ENCODE measurements at places on chromosomes 6 and 20.
A peak's percentile ranks its signal among the peaks of the same experiment; 100 is the strongest.

GRCh38 chr6:66128656-66129055 is 421.6 kb upstream of the EYS start:
- DNase-seq, result no peak

GRCh38 chr6:116388924-116389323 is 18.2 kb downstream of the DSE start:
- no peak for DNase-seq

DNA sequence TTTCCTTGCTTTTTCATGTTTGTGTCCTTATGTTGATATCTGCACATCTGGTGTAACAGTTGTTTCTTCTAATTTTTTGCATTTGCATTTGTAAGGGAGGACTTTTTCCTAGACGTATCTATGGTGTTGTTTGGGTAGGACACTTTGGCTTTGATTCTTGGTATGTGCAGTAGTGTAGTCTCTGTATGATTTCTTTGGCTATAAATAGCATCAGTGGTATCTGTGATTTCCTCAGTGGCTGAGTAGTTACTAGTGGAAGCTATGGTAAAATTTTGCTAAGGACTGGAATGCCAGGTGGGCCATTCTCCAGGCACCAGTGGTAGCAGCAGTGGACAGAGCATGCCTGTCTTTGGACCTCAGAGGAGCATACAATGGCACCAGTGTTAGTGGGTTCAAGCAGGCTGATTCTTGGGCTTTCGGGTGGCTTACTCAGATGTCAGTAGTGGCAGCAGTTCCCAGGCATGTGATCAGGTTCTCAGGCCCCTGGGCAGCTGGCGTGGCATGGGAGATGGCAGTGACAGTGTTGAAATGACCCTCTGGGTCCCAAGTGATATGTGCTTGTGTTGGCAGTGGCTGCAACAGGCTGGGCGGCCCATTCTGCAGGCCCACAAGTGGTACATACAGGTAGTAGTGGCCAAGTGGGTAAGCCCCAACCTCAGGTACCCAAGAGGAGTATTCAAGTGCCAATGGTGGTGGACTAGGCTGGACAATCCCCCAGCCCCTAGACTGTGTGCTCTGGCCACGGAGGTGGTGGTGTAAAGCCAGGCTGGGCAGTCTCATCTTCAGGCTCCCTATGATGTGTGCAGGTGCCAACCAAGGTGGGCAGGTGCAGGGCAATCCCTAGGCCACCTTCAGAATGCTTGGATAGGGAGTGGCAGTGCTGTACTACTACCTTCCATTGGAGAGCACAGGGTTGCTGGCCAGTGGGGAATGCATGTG is 54.5 kb downstream of the PLCG1 start:
- DNase-seq, result no peak

DNA sequence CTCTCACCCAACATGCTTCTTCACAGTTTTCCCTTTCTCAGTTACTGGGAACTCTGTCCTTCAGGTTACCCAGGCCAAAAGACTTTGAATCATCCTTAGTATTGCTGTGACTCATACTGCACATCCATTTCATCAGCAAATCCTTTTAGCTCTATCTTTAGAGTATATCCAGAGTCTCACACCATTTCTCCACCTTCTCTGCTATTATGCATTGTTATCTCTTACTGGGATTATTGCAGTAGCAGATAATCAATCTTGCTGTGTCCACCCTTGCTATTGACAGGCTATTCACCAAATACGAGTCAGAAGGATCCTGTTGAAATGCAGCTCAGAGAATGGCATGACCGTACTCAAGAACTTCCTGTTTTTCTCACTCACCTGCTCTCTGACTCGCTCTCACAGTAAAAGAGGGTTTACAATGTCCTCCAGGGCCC is 57.3 kb downstream of the BCKDHB start:
- DNase-seq, result no peak

DNA sequence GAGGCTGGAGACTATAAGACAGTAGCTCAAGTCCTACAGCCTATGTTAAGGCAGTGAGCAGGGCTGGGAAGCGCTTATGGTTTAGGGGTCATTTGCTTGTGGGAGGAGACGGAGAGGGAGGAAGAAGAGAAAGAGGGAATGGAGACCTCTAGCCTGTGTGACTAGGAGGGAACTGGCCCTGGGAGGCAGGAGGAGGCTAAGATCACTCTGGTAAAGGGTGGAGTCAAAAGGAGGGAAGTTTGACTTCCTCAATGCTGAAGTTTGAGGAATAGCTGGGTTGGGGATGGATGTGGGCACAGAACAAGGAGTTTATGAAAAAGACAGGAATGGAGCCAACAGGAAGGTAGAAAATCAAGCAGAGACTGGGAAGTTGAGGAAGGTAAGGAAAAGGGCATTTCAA is 6.4 kb upstream of the BACH2 start:
- DNase-seq, result no peak

DNA sequence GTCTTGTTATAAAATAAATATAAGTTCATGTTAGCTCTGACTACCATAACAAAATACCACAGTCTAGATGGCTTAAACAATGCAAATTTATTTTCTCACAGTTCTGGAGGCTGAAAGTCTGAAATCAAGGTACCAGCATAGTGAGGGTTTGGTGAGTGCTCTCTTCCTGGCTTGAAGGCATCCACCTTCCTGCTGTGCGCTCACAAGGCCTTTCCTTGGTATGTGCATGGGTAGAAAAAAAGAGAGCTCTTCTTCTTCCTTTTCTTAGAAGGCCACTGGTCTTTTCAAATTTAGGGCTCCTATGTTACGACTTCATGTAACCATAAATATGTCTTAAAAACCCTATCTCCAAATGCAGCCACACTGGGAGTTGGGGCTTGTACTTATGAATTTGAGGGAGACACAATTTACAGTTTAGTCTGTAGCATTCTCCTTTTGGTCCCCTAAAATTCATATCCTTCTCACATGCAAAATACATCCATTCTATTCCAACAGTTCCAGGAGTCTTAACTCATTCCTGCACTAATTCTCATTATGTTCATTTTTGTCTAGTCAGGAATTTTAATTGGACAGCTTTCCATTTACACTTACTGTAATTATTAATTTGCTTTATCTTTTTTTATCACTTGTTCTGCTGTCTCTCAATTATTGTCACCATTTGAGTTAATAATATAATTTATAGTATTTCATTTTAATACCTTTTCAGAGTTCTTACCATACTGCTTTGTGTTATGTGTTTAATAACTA is 381.9 kb upstream of the EPHA7 start:
- DNase-seq, result no peak

GRCh38 chr6:150150821-150151646 is 8.2 kb downstream of the PPP1R14C start:
- no peak for DNase-seq

- DNase-seq, result no peak
Observed at GRCh38 chr6:44999066-44999465, 329.1 kb upstream of the RUNX2 start.

DNA sequence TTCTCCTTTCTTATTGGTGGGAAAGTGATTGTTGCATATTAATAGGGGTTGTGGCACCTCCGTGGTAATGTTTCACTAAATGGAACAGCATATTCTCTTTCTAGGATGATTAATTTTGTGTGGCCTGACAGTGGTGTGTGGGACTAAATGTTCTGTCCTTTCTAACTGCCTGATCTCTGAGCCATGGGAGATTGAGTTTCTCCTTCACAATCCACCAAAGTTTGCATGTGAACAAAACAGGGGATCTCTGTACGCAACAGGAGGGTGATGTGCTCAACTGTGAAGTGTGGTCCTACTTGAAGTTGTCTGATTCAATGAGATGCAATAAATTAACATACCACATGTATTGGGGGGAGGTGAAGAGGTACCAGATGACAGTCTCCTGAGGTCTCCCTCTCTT is 19.3 kb downstream of the BCAS1 start:
- no peak for DNase-seq

GRCh38 chr6:79134699-79135474 is 56.8 kb upstream of the PHIP start:
- DNase-seq, result no peak

DNA sequence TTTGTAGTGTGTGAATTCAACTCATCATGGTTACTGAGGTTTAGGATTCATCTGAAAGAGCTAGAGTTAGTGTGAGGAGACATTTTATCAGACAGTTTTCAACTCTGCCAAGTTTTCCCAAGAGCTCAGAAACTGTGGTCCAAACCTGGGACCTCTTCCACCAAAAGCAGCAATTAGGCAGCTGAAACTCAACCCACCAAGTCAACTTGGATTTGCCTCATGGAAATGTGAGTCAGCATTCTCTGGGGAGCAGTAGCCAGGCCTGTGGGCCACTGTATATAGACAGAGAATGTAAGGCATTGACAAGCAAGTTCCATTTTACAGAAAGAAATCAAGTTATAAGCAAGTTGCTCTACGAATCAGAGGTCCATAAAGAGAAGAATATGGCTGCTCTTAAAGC is 178.8 kb upstream of the HDDC2 start:
- DNase-seq, result no peak

- no peak for DNase-seq
Observed at GRCh38 chr6:119517428-119517827, 167.9 kb upstream of the MAN1A1 start.

GRCh38 chr6:137879299-137879698 is 12.2 kb downstream of the TNFAIP3 start:
- DNase-seq, result no peak

- DNase-seq, result no peak
Observed at GRCh38 chr6:23681743-23682142, 444.3 kb upstream of the NRSN1 start.

GRCh38 chr20:32478576-32478975 is 106.6 kb downstream of the NOL4L start:
- no peak for DNase-seq

GRCh38 chr6:74369556-74369993 is 673.6 kb downstream of the CD109 start:
- DNase-seq, result no peak

- DNase-seq, result no peak
Observed at GRCh38 chr20:45318386-45318939, 10.4 kb upstream of the MATN4 start.

GRCh38 chr20:46073443-46073842 is 16.3 kb downstream of the NCOA5 start:
- no peak for DNase-seq

DNA sequence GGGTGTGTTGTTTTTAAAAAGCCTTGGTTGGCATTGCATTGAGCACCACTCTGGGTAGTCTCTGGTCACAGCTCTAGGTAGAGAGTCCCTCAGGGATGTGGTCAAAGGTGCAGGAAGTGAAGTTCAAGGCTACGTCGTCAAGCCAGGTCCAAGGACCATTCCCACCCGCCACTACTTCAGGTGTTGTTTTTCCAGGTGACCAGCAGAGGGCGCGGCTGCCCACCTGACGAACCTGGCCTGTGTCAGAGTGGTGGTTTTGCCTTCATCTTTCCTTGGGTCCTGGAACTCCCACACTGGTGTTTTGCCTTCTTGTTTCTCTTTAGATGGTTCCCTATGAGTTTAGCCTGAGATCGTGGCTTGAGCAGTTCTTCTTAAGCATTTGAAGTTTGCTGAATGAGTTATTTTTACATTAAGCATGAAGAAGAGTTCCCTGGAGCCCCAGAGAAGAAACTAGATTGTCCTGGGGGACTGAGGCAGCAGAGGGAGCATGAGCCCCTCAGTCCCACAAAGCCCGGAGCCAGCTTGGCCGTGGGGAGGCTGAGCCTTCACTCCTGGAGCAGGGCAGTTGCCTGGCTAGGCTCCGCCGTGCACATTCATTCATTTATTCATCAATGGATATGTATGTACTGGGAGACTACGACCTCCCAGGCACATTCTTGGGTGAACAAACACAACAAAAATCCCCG is 5.6 kb upstream of the PHACTR3 start:
- no peak for DNase-seq

DNA sequence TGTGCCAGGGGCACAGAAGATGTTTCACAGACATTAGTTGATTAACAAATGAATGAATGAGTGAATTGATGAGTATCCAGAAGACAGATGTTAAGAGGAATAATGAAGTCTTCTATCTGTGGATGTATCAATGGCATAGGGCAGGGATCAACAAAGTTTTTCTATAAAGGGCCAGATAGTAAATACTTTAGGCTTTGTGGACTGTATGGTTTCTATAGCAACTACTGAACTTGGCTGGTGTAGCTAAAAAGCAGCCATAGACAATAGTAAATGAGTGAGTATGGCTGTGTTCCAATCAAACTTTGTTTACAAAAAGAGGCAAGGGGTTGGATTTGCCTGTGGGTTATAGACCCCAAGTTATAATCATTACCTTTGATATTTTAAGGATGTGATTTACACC is 144.0 kb downstream of the PRL start:
- no peak for DNase-seq

GRCh38 chr6:38137608-38138265 is 318.2 kb downstream of the ZFAND3 start:
- DNase-seq, result no peak

DNA sequence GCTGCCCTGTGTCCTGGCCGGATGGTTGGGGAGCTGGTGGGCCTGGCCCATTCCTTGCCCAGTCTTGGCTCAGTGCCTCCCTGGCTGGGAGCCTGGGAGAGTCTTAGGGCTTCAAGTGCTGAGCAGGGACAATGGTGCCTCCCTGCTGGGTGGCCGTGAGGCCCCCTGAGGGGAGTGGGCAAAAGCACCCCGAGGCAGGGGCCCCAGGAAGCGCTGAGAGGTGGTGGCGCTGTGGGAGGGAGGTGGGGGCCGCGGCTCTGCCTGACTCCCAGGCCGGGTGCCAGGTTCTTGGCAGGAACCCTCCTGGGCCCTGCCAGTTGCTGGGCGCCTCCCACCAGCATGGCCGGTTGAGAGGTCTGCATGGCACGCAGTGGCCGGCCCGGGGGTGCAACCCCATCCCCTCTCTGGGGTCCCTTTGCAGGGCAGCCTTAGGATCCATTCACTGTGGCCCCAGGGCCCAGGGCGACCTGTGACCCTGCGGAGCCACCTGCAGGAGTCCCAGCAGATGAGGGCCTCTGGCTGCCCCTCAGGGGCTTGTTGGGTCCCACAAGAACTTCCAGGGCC is 9.2 kb upstream of the RPS21 start:
- no peak for DNase-seq

DNA sequence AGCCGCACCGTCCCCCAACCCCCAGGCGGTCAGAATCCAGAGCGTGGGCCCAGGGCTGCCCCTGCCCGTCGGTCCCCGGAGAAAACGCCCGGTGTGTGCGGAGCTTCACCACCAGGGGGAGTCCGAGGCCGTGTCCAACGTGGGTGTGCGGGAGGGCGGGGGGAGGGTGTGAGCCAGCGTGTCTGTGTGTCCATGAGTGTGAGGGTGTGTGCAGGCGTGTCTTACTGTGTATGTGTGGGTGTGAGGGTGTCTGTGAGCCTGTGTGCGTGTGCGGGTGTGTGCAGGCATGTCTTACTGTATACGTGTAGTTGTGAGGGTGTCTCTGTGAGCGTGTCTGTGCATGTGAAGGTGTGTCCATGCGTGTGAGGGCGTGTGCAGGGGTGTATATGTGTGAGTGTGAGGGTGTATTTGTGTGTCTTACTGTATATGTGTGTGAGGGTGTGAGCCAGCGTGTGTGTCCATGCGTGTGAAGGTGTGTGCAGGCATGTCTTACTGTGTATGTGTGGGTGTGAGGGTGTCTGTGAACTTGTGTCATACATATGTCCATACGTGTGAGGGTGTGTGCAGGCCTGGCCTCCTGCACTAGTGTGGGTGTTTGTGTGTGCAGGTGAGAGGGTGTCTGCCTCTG is 24.6 kb upstream of the GATA5 start:
- DNase-seq, result peak; percentile 65

DNA sequence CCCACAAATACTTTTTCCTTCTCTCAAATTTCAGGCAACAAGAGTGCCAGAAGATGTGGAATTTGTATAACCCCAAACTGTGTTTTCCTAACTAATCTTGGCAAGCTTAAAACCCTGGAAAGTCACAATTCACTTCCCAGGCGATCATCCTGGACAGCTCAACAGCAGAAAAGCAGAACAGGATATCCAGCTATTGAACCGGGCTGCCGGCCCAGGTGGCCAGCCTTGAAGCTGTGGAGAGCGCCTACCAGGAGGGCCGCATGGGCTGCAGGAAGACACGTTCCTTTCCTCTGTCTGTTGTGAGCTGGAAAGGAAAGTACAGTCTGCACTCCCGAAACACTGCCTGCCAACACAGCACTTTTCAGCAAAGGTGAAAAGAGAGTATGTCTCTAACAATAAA is 719.7 kb upstream of the MARCKS start:
- no peak for DNase-seq
